Stimulated activated CD4-positive, alpha-beta T cell treated with anti-CD3 and anti-CD28 coated beads, Interleukin-1b, Interleukin-23, amount 100 ng/mL, for 1 hour (primary cell): ENCODE measurements at places on chromosomes 5 and 9.

GRCh38 chr9:87243602-87244001 is 254.1 kb upstream of the DAPK1 start:
- DNase-seq: no peak

GRCh38 chr5:68149189-68149588 is 66.4 kb upstream of the PIK3R1 start:
- DNase-seq: no peak

DNA sequence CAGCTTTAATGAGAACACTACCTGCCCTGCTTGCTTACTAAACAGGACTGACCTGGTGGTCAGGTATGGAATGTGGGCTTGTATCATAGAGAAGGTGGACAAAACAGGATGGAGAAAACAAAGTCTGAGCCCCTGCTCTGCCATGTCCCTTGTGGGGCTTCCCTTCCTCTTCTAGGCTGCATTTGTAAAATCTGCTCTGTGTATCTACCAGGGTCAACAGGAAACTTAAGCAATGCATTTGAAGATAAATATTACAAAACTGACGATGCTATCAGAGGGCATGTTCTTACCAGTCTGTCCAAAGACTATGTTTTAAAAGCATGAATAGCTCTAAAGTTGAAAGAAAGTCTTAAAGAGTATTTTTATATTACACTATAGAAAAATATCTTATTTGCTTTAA is 228.7 kb downstream of the DCP2 start:
- DNase-seq: no peak

DNA sequence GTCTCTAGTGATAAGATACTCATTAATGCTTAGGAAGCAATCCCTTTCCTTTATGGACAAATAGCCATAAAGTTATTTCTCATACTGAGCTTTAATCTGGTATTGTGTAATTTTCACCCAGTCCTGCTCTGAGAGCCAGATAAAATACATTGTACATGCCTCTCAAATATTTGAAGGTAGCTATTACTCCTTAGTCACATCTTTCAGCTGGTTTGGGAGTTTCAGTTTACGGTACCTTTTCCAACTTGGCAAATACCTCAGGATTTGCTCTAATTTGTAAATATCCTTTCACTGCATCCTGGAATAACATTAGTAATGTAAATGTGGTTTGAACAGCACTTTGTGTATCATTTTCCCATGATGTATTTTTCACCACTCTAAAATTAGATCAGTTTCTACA is 47.4 kb downstream of the ABHD17B start:
- DNase-seq: no peak

DNA sequence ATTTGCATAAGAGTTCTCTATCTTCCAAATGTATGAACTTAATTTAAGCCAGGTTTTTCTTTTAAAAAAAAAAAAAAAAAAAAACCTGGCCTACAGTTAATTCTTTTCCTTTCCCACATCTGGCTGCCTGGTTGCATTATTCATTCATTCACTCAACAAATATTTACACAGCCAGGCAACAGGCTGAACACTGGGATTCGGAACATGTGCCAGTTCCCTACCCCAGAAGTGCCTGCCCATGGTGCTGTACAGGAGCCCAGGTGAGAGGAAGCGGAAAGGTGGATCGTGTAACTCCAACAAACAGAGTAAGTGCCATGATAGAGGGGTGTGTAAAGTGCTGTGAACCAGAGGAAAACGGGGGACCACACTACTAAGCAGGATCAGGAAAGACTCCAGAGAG is 93.6 kb downstream of the CDK5RAP2 start:
- no peak for DNase-seq
